ENCODE measurements at places on chromosomes 3 and 15.

- DNase-seq = no peak
These were observed 46.5 kb downstream of the KLHL25 start for GRCh38 chr15:85748176-85748575.

DNA sequence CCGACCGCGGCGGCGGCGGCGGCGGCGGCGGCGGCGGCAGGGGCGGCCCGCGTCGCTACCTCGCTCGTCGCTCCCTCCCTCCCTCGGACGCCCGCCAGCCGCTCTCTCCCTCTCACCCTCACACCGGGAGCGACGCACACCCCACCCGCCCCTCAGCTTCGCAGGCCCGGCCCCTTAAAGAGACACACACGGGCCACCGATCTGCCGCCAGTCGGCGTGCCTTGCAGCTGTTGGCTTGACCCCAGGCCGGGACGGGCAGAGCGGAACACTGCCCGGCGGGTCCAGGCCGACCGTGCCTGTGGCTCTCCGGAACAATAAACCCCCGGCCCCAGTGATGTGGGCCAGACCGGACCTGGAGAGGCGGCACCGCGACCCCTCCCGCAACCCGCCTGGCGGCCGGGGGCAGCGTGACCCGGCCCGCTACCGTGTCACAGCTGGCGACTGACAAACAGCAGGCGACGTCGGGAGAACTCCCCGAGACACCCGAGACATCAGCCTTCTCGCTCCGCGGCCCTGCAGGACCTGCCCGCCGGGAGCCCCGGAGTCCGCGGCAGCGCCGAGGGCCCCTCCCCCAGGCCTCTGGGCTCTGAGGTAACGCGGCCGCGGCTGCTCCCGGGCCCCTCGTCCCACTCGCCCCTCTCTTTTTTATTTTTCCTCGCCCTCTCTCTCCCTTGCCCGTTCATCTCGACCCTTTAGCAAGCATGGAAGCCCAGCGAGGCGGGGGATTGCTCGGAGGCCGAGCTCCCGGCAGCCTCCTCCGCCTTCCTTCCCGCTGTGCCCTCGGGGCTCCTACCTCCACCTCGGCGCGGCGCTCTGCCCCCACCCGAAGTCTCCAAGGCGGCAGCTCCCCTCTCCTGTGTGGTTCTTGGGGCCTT, at the start of gene SETD2:
SETD2 (minus strand) TSS at position 107 of the 875 bp plus-strand sequence. CDS start 189 bp downstream, outside the sequence.
- peak; percentile 93 for DNase-seq

DNA sequence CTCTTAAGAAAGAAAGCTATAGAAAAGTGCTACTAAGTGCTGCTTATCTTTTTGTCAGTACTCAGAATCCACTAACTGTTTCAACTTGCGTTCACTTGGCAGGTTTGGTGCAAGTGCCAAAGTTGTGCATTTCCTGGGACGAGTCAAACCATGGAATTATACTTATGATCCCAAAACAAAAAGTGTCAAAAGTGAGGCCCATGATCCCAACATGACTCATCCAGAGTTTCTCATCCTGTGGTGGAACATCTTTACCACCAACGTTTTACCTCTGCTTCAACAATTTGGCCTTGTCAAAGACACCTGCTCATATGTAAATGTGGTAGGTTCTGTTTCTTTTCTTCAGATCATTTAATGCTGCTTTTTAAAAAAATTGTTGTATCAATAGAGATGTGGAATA, 32.6 kb downstream of the GYG1 start:
- no peak for DNase-seq

- DNase-seq = no peak
These were observed 85.2 kb upstream of the IQSEC1 start for GRCh38 chr3:13158408-13158807.

GRCh38 chr15:69536726-69537512, 84.3 kb downstream of the RPLP1 start:
- DNase-seq = no peak

DNA sequence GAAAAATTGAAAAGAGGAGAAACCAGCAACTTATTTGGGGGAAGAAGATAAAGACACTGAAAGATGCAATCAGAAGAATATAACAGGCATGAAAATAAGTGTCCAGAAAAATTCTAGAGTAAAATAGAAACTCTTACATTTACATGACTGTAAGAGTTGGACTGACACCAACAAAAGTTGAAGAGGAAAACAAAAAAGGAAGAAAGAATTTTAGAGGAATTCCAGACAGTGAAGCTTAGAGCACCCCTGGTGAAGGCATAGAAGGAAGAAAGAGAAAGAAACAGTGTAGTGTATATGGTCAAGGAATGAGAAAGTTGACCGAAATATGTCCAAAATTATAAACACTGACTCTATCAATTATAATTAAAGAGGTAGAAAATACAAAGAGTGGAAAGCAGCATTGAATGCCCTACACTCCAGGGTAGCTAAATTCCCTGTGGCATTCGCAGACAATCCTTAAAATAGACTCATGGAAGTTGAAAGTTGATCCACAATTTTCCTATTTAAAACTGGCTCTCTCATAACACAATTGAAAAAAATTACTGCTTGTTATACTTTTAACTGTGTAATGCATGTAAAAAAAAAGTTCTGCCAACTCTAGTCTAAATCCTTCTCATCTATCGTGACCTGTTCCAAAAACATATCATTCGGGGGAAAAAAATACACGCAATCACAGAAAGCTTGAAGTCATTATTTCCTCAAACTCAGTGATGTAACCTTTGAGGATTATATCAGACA, 102.6 kb upstream of the ABI3BP start:
- no peak for DNase-seq

DNA sequence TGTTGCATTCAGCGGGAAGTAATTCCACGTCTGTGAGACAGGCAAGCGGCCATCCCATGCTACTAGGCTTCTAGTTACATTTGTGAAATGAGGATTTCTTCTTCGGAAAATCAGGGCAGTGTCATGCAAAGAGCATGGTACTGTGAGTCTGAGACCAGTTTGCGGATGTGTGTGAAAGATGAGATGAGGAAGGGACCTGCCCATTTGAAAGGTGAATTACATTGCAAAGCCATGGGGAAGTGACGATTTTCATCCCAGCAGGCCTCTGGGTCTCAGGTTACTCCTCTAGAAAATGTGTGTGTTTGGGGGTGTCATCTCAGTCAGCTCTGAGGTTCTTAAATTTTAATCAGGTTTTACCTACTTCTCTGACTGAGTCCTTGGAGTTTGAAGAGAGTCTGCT, 16.1 kb downstream of the TLE3 start:
- DNase-seq = no peak

GRCh38 chr15:57100136-57100539, 181.7 kb downstream of the TCF12 start:
- no peak for DNase-seq

DNA sequence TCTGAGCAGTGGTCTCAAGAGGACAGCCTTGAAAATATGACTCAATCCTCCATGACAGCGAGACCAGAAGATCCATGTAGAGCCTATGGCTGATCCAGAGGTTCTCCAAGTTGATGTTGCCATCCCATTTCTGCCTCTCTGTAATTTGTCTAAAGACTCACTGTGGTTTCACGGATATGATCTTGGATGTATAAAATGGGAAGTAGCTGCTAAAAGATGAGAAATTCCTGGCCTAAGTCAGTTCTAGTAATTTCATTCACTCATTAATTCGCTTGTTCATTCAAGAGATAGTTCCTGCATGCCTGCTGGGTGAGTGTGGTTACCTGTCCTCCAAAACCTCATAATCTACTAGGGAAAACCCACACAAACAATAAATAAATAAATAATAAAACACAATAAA, 145.9 kb downstream of the TNIK start:
- DNase-seq = no peak

DNA sequence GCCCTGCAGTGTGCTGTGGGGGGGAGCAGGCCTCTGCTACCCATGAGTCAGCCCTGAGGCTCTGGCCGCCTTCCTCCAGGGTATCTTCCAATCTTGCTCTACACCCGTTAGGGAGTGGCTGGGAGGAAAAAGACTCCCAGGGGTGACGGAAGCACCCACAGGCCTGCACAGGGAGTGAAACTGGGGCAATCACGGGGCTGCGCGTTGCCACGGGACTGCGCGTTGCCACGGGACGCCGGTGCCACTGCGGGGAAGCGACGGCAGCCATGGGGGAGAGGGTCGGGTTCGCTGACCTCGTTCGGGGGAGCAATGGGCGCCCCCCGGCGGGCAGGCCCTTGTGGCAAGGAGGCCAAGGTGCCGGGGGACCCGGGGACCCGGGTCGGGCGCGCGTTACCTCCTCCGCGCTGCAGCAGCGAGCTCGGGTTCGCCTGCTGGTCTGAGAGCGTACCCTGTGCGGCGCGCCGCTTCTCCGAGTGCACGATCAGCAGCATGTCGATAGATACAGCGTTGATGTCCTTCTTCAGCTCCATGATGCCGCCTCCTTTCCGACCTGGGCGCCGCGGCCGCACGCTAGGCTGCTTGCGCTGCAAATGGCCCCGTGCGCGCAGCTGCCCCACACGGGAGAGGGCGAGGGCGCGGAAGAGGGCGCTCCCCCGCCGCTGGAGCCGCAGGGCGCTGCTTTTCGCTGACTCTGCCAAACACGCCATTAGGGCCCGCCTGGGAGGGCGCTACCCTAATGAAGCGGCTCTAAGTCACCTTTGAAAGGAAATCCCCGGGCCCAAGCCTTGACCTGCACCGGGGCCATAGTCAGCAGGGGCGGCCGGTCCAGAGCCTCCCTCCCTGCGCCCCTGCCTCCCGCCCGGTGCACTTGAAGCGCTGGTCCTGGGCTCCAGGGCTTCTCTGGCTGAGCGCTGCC, at the start of gene KY:
KY (minus strand) TSS at position 592 of the 916 bp plus-strand sequence; CDS start at position 530, 62 bp downstream.
- peak; percentile 43 for DNase-seq

DNA sequence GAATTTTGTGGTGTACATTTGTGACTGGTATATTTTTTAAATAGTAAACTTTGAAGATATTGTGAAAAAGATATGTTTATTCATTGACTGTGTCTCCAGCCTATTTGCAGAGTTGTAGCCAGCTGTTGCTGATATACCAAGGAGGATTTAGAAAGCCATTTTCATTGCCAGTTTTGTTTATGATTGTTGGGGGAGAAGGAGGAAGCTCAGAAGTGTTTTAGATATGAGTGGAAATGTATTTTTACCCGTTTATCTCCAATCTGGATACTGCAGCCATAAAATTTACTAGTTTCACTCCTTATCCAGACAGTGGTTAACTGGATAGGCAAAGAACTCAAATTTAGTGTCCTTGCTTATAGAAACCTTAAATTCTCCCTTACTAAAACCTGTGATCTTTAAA, 18.8 kb downstream of the ATP11B start:
- DNase-seq = no peak

DNA sequence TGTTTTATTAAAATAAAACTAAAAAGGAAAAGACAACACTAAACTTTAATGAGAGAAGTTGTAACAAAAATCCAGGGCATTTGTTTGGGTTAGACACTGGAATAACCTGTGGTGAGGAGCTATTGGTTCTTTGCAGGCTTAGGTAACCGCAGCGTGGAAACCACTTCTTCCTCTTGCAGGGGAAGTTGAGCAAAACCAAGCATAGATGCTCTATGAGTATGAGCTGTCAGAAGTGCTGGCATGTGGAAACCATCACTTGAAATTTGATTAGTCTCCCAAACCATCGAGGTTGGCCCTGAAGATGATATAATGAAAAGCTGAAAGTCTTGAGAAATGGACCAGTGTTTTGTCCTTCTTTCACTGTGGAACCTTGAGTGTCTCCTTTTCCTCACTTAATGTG, 127.1 kb upstream of the RBMS3 start:
- no peak for DNase-seq

GRCh38 chr15:39171944-39172368, 408.9 kb upstream of the THBS1 start:
- DNase-seq = no peak

DNA sequence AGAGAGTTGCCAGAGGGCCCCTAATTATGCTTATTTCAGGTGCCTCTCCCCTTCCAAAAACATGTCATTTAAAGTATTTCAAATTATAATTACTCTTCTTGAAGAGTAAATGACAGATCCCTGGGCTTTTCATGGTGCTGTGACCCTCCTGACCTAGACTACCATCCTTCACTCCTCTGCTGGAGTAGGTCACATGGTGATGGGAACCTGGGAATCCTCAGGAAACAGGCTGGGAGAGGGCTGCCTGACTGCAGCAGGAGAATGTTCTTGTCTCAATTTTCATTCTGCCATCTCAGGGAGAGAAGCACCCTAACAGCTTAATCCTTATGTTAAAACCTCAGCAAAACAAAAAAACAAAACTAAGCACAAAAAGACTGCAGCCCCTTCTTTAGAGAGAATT, 24.6 kb downstream of the PGBD4 start:
- DNase-seq = no peak

DNA sequence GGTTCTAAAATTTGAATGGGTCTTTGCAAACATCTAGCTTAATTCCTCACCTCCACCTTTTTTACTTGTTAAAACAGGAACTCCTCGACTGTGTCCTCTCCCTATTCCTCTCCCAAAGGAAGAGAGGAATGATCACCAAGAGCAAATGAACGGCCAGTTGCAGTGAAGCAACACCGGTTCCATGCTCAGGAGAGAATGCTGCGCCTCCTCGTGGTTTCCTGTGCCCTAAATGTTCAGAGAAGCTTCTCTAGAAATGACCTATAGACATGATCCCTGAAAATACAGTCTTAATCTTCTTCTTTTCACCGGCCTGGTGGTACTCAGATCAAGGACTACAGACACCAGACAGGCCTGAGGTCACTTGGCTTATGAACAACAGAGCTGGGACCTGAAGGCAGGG, 65.1 kb upstream of the GUCA1C start:
- DNase-seq = no peak

GRCh38 chr3:62982795-62983455, 107.7 kb upstream of the CADPS start:
- no peak for DNase-seq

DNA sequence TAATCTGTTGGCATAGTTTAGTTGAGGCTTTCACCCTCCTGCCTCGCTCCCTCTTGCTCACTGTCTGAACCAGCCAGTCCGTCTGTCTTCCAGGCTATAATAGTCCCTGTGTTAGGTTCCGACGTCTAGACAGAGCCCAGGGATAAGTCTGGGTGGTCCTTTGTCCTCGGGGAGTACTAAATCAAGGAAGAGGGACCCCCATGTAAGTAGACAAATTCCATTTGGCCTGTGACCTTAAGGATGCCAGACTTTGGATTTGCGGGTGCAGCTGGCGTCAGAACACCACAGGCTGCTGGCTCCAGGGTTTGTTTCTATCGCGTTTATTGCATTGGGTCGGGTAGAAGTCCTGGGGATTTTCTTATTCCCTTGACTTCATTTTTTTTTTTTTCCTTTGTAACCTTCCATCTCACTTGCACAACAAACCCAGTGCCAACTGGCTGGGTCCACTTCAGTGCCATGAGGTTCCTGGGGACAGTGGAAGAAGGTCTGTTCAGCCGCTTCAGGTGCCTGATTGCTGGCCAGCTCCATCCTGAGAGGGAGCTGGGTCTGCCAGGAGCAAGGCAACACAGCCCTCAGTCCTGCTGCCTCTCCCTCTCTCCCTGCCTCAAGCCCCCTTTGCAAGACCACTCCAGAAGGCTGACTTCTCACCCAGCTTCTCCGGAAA, 95.4 kb upstream of the KLHL25 start:
- DNase-seq = no peak

DNA sequence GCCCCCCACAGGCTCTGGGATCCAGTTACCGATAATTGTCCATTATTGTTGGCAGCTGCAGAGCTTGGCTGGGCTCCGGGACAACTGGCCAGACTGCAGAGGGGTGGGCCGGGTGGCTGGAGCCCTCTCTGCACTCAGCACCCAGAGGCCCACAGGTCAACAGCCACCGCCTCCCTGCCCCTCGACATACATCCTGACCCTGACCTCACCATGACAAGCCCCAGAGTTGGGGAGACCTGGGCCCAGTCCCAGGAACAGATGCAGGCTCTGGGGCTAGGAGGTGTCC, 22.4 kb downstream of the PTH1R start:
- DNase-seq = no peak

GRCh38 chr3:41579861-41580260, 380.6 kb downstream of the CTNNB1 start:
- peak; percentile 58 for DNase-seq
